ENCODE measurements at places on chromosomes 2 and 18.

DNA sequence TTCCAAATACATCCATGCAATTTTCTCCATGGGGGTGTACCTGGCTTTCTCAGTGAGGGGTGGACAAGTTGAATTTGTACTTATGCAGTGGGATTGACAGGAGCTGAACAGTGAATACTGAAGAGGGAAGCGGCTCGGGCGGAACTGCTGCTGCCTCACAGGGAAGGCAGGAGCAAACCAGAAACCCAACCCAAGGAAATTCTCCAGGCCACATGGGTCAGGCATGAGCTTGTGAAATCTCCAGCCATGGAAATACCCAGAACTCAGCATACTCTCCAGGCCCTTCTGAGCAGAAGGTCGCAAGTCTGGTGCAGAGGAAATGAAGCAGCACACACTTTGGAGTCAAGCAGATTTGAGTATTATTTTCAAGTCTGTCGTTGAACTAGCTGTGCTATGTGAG lies 26.5 kb upstream of the INO80C start:
- no peak for DNase-seq

- no peak for DNase-seq
Measured at GRCh38 chr18:49854681-49855080, 41.3 kb upstream of the ACAA2 start.

DNA sequence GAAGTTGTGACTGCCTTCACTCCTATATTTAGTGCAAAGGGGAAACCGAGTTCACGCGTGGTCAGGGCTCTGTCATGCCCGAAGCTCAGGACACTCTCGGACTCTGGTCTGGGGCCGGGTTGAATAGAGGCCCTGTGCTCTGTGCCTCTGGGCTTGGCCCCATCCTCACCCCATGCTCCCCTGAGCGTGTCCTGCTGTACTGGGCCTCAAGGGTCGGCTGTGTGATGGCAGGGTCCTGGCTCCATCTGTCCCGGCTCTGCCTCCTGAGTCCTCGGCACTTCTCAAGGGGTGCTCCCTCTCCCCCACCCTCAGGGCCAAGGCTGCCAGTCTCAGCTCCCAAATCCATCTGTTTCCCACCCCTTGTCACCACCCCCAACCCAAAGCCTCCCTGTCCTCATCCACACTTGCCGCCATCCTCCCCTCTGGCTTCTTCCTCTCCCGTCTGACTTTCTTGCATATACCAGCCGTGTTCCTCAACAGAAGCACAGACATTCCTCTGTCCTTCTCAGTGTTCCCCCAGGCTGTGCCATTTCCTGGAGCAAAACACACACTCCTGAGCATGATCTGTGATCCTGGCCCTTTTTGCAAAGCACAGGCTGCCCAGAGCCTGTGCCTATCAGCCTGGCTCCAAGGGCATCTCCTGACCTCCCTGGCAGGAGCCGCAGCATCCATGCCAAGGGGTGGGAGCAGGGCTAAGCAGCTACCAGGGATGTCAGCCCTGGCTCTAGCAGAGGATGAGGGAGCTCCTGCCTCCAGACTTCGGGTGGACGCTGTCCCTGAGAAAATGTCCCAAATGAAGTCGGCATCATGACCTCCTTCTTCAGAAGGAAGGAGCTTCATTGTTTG lies 64.2 kb upstream of the OTOS start:
- DNase-seq: no peak

DNA sequence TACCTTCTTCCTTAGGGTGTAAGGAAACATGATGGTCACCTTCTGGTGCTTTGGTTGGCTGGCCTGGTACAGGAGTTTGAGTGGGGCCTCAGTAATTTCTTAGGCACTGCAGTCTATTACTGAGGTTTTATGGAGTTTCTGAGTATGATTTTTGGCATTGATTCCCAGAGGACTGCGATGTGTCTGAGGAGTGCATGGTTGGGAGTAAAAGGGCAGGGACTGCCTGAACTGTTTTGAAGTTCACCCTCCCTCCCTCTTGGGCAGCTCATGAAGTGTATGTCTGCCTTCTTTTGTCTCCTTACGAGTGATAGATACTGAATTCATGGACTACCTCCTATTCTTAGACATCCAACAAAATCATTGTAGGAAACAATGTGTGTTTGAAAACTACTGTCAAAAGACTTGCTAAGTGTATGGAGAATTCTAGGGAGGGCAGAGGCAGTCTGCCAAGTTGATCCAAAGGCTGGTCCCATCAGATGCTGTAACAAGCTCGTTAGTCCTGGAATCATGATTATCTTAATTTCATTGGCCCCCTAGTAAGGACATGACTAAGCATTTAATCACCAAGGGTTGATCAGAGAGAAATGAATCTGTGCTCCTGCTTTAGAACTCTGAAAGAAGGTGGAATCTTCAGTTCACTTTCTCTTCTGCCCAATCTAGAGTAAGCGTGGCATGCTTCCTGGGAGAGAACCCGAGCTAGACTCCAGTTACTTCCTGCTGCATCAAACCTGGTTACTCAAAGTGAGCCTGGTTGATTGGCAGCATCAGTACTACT lies 26.5 kb downstream of the LYPD6B start:
- DNase-seq: no peak

GRCh38 chr2:169637620-169638019 lies 53.5 kb downstream of the PPIG start:
- DNase-seq: no peak

- DNase-seq: no peak
Measured at GRCh38 chr2:24945907-24946306, 25.8 kb downstream of the DNAJC27 start.

DNA sequence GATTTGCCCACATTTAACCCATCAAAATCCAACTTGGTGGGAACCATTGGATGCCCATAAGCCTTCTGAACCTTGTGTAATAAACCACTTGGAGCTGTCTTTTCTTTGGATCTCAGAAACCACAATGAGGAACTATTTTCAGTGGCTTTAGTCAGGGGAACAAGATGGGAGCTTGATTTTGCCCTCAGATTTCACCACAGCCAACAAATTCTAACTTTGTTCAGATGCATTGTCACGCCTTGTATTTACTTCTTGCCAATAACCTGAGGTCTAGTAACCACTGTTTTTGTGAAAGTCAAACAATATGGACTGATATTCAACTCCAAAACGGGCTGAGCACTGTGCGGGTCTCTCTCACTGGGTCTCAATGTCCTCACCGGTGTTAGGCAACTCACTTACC lies 508.2 kb downstream of the TNS1 start:
- no peak for DNase-seq

DNA sequence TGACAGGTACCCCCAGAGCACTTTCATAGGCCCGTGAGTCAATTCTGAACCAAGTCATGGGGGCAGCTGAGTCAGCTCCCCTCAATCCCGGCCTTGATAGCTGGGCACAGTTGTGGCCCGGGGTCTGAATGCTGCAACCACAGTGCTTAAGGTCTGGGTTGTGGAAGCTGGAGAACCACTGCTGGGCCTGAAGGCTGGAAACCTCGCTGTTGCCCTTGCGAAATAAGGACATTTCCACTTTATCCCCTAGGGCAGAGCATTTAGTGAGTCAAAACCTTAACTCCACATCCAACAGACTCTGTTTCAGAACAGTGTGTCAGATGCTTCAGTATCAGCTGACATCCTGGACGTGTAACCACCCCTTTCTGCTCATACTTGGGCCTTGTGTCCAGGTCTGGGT lies 58.6 kb downstream of the SP110 start:
- no peak for DNase-seq

DNA sequence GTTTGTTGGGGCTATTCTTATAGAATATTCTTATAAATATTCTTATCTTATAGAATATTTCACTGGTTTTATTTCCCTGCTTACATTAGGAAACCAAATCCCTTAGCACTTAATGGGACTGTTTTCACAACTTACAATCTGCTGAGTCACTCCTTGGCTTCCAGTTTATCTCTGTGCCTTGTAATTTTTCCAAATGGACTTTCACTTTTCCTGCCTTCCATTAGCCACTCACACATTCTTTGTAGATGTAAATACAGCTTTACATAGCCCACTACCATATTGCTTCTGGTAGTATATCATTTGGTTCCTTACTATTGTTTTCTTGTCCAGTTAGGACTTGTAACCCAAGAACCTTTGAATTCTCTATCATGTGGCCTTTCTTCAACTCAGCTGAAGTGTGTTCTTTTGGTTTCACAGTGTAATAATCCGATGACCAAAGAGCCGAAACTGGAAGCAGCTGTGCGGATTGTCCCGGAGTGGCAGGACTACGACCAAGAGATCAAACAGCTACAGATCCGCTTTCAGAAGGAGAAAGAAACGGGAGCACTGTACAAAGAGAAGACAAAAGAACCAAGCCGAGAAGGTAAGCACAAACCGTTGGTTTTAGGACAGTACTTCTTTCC lies 96.1 kb downstream of the UGGT1 start:
- DNase-seq: no peak

DNA sequence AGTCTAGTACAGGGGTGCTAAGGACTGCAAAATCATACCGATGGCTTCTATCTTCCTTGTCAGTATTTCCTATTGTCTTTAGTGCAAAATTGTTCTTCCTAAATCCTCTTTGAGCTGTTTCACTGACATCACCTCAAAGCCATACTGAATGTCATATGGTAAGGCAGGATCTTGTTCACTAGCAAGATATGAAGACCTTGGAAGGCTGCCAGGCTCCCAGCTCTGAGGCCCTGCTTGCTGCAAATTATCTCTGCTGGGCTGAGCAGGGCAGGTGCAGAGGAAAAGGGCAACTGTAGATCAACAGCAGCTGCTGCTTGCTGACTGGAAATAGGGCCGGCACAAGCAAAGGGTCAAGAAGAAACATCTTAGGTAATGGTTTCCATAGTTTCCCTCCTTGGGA lies 58.2 kb downstream of the PMAIP1 start:
- no peak for DNase-seq
